ENCODE measurements at places on chromosomes 2 and 18.
A peak's percentile ranks its signal among the peaks of the same experiment; 100 is the strongest.

GRCh38 chr18:46894124-46894523 is 23.2 kb downstream of the PIAS2 start:
- no peak for DNase-seq

DNA sequence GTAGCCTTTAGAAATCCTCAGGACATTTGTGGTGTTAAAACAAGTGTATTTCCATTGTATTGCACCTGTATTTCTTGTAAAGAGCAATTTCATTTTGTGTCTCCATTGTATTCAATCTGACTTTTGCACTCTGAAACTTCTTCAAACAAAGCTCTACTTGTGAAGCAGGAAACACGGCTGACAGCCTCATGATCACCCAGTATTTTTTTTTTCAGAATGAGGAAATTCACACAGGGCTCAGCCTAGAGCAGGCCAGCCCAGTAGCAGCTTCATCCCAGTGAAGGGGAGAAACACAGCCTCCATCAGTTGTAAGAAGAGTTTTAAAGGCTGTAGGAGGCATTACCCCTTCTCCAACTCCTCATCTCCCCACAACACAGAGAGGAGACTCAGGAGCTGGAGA is 175.9 kb upstream of the KLHL29 start:
- DNase-seq, result no peak

GRCh38 chr2:172674034-172674967 is 61.3 kb upstream of the RAPGEF4 start:
- DNase-seq, result no peak

DNA sequence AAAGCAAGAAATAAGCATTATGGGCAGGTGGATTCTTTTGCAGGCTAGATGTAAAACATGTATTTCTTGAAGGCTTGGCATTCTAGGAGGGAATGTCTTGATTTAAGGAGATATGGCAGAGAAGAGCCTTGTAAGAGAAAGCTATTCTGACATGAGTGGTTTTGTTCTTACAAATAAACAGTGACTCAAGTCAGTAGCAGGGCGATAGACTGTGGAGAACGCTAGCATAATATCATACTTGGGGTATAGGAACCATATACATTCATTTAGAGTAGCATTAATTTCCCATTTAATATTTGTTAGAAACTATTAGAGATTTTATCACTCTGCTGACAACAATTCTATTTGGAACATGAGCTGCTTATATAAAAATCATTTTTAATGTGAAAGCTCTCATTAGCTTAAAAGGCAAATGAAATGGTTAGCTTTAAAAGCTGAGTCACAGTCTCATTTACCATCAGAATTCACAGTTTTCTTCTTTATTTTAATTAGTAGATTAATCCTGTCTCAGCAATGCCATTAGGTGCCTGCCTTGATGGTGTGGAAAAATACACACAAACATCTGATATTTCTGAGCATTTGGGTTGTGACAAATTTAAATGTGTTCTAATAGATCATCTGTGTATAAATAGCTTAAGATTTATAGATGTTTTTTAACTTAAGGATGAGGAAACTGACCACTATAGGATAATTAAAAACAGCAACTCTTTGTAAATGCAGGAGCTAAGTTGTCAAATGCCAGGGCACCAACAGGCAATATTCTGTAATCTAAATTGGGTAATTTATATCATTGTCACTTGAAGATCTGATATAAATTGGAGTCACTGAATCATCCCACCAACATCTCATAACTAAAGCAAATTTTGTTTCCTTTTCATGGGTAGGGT is 276.7 kb downstream of the PLCL1 start:
- no peak for DNase-seq

DNA sequence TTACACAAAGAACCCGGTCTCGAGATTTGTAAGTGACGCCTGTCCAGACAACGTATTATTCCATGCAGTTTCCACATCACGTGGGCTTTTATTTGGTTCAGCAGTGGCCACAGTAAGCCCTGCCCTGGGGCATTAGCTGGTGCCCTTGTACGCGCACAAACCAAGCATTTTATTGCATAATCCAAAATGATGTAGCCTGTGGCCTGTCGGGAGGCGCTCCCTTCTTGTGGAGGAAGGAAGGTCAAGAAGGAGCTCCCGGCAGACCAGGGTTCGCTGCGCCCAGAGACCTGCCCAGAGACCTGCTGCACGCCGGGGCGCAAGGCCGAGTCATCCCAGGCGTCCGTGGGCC is 179.6 kb upstream of the ALKAL2 start:
- no peak for DNase-seq

DNA sequence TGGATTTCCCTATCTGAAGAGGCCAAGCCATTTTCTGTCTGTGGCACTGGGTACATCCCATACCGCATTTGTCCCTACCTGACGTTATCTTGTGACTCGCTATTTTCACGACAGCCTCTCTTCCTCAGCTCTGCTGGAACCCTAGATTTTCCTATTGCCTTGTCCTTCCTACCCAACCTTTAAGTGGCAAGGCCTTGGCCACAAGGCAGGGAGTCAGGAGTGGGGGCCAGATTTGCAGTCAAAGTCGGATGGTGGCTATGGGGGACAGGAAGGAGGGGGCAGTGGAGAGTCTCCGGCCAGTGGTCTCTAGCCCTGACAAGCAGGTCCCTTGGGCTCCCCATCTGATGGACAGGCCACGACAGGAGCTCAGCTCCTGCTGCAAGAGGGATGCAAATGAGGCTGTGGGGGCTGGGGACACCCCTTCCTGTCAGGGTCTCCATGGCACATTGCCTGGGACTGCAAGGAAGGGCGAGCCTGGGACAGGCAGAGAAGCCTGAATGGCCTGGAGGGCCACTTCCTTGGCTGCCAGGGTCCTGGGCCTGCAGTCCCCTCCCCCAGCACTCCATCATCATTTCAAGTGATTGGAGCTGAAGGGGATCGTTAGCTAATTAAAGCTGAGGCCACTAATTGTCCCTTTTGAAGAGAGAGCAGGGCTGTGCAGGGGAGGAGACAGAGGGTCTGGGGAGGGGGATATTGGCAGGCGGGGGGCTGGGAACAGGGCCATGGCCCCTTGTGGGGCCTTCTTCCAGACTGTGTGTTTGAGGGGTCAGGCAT is 6.3 kb upstream of the ECEL1 start:
- no peak for DNase-seq

DNA sequence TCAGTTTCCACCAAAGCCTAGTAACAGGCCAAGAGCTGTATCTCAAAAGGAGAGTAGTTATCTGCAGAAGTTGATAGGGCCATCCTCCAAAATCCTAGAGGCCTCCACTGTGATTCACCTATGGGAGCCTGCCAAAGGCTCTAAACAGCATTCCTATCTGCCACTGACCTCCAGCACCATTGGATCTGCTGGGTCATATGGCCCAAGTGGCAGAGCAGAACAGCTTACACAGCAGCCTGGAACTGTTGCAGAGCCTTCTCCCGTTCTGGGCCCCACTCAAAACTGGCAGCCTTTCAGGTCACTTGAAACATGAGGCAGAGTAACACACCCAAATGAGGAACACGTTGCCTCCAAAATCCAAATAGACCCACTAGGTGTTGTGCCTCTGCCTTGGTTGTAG is 345.2 kb upstream of the RND3 start:
- no peak for DNase-seq

GRCh38 chr2:133843091-133843490 is 274.8 kb upstream of the NCKAP5 start:
- DNase-seq, result no peak

DNA sequence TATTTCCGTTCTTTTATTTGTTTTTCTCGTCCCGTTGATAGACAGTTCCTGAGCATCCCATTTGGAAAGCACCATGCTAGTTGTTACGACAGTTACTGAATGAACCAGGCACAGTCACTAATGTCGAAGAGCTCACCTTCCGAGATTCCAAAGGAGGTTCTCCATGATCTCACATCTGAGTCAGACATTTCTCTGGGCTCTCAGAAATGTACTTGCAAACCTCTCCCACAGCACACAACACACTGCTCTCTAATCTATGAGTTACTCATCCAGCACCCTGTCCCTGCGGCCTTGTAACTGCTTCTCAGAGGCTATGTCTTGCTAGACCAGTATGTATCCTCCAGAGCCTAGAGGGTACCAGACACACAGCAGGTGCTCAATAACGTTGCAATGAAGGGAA is 174.7 kb downstream of the DNER start:
- no peak for DNase-seq

DNA sequence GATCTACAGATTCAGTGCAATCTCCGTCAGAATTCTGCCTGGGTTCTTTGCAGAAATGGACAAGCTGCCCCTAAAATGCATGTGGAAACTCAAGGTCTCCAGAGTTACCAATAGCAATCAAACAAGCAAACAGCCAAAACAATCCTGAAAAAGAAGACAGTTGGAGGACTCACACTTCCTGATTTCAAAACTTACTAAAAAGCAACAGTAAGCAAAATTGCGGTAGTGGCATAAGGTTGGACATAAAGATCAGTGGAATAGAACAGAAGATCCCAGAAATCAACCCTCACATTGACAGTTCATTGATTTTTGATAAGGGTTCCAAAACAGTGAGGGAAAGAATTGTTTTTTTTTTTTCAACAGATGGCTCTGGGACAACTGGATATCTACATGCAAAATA is 59.7 kb downstream of the NPPC start:
- DNase-seq, result no peak

GRCh38 chr2:110143982-110144381 is 28.4 kb upstream of the MALL start:
- no peak for DNase-seq

GRCh38 chr2:237297421-237298150 is 116.4 kb downstream of the COL6A3 start:
- no peak for DNase-seq

DNA sequence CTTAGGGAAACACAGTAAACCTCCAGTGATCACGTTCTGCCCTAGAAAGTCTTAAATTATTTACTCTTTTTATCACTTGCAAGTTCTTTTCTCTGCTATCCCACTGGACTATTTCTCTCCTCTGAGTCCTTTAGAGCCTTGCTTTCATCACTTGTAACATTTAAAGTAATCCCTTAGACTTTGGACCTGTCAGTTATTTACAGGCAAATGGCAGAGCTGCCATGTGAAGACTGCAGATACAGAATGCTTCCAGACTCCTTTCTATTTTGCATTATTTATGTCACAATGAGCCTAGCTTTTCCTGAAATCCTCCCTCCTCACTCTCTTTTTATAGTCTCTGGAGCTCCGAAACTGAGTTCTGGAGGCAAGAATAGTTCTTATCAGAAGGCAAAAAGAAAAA is 325.6 kb upstream of the TRIB2 start:
- no peak for DNase-seq

DNA sequence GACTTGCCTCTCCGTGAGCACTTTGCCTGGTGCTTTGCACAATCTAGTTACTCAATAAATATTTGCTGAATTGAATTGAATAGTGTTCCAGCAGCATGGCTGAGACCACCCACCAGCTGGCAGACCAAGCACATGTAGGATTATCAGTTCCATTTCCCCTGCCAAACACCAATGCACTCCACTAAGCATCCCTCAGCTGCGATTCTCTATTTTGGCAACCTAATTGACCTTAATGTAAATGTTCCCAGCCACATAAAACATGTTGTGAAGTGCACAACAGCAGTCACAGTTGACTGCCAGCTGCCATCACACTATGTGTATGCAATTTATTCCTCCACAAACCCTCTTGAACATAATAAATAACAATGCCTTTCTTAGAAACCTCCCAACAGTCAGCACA is 1879.4 kb upstream of the PIK3C3 start:
- peak; percentile 84 for DNase-seq

DNA sequence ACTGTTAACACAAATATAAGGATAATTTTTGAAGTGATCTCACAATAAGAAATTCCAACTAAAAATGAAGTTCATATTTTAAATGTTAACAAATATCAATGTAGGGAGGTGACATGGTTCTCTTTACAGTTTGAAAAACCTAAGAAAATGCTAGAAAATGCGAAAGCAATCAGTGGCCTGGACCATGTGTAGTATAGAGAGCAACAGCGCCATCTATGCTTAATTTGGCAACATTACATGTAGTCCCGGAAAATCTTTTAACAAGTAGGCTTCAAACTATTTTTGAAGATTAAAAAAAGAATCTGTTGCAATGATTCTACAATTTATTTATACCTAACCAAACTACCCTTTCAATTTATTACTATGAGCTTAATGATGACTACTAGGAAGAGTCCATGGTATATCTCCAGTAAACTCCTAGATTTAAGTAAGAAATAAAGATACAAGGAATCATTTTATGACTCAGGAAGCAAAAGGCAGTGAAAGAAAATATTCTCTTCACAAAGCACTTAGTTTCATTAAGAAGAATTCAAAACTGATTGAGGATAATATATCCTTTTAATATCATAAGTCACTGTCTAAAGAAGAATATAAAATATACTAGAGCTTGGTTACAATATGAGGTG is 33.3 kb downstream of the NDUFA10 start:
- no peak for DNase-seq
